ENCODE measurements at places on chromosomes 5 and 9. TPM values are rescaled to one million over a fixed set of nuclear protein-coding genes. Genes with fewer than 3 reads are reported as not detected.

The CYLC2 gene
- not detected for polyA plus RNA-seq

The UNC13B gene
- 25.5 TPM for polyA plus RNA-seq

The RC3H2 gene
- 46.3 TPM for polyA plus RNA-seq

The ZNF474 gene
- polyA plus RNA-seq: 0.48 TPM

GRCh38 chr5:83471405-83472212 is at the start of gene VCAN:
VCAN (plus strand) TSS chr5:83471744; CDS start chr5:83483519, 11,775 bp downstream.
- peak; percentile 88 for DNase-seq

- peak; percentile 42 for DNase-seq
Observed at GRCh38 chr5:74206579-74207550, 433.7 kb downstream of the ENC1 start.

DNA sequence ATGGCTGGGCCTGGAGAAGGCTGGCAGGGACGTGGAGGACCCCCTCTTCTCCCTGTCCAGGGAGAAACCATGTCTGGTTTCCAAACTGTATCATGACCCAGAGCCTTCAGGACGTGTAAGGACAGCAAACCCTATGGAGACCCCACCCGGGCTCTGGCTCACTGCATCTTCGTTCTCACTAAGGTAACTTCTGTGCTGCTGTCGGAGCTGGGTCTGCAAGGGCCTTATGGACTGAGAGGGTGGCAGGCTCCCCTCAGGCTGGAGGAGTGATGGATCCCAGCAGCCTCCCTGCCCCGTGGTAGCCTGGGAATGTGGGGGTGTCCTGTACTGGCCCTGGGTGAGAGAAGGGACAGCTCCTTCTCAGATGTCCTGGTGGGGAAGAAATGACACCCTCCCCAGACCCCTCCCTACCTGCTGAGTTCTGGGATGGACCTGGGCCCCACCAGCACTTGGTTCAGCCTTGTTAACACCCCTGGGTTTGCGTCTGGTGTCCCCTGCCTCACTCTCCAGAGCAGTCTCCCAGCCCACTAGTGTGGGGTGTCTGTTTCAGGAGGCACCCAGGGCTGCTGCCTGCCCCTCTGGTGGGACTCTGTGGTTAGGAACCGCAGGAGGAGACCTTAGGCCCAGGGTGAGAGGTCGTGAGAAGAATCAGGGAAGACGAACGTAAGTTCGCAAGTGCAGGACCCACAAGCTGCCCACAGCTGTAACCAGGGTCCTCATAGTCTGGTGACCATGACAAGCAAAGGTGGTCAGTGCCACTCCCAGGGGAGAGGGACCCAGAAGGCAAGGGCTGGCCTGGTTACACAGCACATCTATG is 6.6 kb downstream of the SPATA31E1 start:
- DNase-seq: no peak

- DNase-seq: no peak
Observed at GRCh38 chr5:54844266-54844665, 141.1 kb downstream of the ESM1 start.

GRCh38 chr9:126561582-126561981 is 52.1 kb upstream of the LMX1B start:
- DNase-seq: no peak

GRCh38 chr9:89655990-89656657 is 51.3 kb downstream of the GADD45G start:
- no peak for DNase-seq

DNA sequence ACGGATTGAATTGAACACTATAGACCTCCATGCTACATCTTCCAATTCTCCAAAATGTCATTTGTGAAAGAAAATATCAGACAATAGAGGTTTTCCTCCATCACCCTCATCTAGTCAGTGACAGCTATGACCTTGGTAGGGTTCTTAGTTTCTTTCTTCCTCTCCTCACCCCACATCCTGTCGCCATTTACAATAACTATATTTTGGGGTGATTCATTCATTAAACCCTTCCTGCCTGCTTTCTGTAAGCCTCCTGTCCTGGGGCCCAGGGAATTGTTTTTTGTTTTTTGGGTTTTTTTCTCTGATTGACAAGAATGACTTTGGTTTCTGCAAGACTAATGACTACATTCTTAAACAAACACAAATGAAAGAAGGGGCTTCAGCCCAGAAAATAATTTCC is 82.6 kb downstream of the PRELID2 start:
- DNase-seq: no peak

DNA sequence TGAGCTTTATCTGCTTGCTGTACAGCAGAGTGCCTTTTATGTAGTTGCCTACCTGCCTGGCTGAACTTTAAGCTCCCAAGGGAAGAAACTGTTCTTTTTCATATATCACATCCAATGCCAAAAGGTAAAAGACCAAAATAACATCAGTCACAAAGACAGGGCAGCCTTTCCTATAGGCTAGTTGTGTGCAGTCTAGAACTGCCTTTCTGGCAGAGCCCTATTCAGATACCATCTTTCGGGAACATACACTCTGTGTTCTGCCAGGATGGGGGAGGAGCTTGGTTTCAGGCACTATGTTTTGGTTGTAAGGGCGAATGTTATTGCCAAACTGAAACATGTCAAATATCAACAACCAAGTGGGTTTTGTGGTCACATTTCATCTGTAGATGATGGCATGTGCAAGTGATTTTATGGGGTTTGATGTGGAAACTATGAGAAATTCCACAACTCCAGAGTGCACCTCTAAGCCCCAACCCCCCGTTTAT is 314.5 kb downstream of the ADGRV1 start:
- no peak for DNase-seq

DNA sequence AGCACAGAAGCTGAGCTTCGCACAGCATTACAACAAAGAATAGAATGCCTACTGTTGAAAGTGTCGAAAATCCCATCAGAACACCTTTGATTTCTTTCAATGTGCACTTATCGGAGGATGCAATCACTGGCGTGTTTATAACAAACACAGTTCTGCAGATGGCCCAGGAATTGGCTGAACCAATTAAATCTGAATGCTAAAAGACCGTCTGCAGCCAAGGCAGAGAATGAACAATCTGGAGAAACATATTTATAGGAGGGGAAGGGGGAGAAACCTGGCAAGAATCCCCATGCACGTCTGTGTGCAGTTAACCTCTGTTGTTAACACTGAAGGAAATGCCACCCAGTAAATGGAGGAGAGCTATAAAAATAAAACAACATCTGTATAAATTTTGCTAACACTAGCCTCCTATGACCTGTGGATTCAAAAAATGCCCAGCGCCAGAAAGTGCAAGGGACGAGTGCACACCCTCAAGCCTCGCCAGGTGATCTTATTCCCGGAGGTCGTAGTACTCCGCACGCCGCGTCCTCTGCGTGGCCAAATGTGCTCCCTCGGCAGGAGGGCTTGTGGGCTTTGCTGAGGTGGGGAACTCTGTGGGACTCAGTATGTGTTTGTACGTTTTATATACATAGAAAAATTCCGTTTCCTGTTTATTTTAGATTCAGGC is 56.8 kb downstream of the PTCH1 start:
- DNase-seq: no peak

DNA sequence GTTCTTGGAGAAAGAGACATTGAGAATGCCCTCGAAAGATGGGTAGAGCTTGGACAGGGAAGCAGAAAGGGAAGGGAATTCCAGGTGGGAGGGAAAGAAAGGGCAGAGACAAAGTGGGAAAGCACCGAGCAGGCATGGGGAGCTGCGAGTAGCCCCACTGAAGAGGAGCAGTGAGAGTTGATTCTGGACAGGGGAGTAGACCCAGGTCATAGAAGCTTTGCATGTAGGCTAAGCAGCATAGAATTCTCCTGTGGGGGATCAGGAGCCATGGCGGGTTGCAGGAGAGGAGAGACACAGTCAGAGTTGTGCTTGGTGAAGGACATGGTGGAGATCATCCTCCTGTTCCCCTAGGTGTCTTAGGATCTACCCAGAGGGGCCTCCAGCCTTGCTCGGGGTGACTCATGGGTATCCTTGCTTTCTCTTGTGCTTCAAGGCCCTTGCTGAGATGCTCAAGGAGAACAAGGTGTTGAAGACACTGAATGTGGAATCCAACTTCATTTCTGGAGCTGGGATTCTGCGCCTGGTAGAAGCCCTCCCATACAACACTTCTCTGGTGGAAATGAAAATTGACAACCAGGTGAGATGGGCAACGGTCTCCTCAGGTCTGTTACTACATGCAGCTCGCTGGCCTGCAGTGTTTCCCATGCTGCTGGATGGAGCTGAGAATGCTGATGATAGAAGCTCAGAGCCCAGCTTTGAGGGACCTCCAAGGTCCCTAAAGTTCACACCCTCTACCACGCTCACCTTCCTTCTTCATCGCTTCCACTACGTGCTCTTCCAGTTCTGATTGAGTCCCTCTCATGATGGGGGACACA is 64.5 kb downstream of the TSTD2 start:
- DNase-seq: no peak

DNA sequence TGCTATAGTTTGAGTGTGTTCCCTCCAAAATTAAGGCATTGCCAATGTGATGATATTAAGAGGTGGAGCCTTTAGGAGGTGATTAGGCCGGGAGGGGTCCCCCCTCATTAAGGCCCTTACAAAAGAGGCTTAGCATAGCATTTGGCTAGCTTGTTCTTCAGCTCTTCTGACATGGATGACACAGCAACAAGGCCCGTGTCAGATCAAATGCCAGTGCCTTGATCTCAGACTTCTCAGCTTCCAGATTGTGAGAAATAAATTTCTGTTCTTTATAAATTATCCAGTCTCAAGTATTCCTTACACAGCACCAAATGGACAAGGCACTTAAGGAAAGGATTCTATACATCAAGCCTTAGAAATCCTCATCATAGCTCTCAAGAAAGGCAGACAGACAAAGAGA is 31.8 kb downstream of the SLC38A9 start:
- DNase-seq: no peak

GRCh38 chr9:78769690-78770089 is 472.8 kb downstream of the PSAT1 start:
- DNase-seq: no peak

DNA sequence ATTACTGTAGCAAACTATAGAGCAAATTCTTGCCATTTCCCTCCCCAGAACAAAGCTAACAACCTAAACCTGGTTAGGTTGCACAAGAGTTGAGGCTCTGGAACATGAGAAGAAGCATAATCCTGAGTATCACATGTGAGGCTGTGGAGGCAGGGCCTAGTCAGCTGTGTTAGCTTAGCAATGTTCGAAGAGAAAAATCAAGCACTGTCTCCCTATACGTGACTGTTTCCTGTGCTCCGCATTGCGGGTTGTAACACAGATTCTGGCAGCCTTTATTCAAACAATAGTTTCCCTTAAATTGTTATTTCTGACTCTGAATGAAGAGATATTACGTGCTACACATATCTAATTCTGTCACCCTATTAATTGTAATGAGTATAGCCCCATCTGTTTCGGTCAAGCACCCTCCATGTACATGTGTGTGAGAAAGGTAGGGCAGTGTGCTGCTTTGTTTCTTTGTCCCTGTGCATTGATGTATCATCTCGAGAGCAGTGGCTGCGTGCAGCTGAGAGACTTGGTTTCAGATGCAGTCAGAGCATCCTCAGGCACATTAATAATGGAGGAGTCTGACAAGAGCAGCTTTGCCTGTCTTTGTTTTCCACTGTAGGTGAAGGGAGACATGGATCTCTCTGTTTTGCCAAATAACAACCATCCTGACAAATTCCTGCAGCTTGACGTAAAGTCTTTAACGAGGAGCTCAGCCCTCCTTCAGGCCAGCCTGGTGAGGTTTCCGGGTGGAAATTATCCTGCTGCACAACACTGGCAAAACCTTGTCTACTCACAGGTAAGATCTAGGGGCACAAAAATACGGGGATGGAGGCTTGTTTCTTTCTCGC is at the start of gene MINAR2:
Gene MINAR2 (plus strand): TSS at position 523 of the 836 bp plus-strand sequence. CDS start 97 bp downstream, at position 620.
- no peak for DNase-seq

DNA sequence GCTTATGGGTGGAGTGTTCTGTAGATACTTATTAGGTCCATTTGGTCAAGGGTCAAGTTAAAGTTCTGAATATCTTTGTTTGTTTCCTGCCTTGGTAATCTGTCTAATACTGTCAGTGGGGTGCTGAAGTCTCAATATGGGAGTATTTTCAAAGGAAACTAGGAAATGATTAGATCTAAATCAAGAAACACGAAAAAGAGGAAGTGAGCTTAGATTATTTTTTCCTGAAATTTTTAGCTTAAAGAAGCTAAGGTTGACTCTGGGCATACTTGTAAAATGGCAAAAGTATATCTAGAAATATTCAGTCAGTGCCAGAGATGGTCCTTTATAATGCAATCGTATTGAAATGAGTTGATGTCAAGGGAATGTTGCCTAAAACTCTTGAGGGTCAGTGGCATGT is 313.5 kb downstream of the ICE1 start:
- DNase-seq: no peak

Data from renal cortex interstitium (tissue), 15 donors.